MG63 (cell line): ENCODE measurements at places on chromosomes 4 and X. TPM values are rescaled to one million over a fixed set of nuclear protein-coding genes. Genes with fewer than 3 reads are reported as not detected.

- DNase-seq: no peak
These were observed 48.1 kb downstream of the UGT2A2 start for GRCh38 chr4:69591364-69591763.

Gene FRAS1
- total RNA-seq: 0.02 and 0.03 TPM in 2 replicates

Gene RGN
- 0.30 TPM in 1 of 2 replicates, not detected in the other for total RNA-seq

Gene ARX
- not detected in 2 replicates for total RNA-seq

GRCh38 chr4:4667622-4668081 is 125.8 kb upstream of the STX18 start:
- no peak for DNase-seq
